NCI-H2081 (cell line): ENCODE measurements at places on chromosomes 6 and 20.
A peak's percentile ranks its signal among the peaks of the same experiment; 100 is the strongest.

GRCh38 chr20:21821358-21821757, 115.9 kb downstream of the PAX1 start:
- DNase-seq: no peak

DNA sequence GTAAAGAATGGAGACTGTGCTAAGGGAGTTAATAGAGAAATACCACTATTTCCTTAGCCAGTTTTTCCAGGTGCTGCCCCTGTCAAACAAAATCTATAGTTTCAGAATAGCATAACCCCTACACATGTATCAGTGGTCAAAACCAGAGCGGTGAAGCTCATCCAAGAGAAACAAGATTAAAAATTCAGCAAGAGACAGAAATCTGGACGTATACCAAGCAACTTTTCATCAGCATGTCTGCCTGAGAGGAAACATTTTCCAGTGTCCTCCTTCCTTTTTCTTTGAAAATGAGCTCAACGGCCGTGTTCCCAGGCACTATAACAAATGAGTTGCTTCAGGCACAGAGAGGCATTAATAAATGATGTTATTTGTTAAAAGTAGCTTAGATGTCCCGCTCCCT, 416.5 kb downstream of the BCKDHB start:
- DNase-seq: no peak

DNA sequence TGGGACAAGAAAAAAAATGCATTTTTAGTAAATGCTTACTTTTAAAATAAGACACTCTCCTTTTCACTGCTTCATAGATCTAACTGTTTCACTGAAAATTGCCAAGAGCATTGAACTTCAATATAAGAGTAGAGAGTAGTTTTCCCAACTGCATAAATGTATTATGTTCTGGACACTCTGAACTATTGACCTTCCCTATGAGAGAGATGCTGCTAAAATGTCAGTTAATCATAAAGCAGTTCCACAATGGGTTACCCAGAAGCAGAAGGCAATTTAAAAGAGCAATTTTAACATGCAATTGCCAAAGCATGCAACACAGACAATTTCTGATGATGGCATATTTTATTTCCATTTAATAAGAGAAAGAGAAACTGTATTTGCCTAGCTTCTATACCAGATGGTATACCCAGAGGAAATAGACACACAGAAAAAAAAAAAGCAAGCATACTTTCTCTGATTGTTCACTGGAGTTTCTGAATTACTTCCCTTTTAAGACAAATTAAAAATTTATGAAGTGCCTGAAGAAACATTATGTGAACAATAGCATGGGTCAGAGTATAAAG, 279.1 kb upstream of the THEMIS start:
- no peak for DNase-seq

- DNase-seq: peak; percentile 47
Observed at GRCh38 chr6:40586369-40587201, 579 bp downstream of the LRFN2 start.

GRCh38 chr20:11394145-11394833, 523.4 kb upstream of the BTBD3 start:
- no peak for DNase-seq

DNA sequence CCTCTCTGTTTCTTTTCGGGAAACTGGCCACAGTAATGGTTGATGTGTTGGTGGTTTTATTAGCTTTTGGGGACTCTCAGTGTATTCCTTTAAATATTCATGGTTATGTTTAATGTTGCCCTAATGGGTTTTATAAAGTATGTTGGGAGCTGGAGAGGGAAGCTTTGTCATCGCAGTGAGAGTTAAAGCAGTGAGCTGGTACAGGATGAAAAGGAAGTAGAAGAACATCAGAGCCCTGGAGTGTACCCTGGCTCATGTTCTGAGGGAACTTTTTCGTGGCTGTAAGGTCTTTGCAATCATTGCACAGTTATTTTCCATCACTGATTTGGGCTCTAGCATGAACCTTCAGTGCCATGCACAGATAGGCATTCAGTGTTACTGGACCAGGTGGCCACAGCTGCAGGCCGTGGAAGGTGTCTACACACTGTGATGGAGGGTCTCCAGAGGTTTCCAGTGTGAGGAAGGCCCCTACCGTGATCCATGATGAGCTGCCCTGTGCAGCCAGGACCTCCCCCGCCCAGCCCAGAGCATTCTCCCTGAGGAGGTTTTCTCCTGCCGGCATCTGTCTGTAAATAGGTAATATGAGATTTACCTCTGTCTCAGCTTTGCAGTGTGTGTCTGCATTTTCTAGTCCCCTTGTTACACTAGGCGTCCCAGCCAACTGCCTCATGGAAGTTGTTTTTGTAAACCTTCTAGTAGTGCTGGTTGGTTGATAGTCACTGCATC, 22.4 kb upstream of the TMEM217 start:
- no peak for DNase-seq

- no peak for DNase-seq
Observed at GRCh38 chr20:48448666-48449600, 378.9 kb downstream of the PREX1 start.

DNA sequence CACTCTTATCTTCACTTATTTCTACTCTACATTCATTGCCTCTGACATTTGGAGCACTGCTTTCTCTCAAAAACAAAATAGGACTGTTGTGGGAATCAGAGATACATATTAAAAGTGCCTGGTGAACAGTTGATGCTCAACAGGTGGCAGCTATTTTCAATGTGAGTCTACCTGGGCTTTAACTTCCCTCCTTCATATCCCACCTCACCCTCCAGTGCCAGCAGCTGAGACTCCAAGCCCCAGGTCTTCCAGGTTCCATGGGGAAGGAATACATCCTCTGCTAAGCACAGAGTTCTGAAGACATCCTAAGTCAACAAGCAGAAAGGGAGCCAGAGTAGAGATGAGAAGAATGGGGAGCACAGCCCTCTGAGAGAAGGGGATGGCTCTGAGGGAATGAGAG, 7.0 kb upstream of the FOXP4 start:
- DNase-seq: no peak

DNA sequence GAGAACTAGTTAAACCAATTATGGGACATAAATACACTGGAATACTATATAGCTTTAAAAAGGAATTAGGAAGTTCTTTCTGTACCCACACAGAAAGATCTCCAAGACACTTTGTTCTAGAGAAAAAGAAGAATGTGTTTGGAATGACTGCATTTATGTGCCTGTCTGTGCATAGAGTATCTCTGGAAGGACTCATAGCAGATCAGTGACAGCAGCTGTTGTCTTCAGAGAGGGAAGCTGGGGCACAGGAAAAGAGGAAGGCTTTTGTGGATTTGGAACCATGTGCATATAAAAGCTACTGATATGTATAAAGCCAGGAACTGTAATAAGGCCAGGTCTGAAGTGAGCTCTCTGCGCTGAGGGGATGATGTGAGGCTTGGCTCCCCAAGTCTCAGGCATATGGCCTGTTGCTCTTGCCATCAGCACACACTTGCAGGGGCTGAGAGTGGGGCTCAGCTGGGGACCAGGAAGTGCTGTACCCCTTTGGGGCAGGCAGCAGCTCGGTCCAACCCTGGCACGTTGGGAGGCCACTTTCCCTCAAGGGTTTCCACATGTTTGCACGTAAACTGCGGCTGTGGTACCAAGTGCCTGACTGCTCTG, 31.8 kb upstream of the CCDC167 start:
- DNase-seq: no peak

DNA sequence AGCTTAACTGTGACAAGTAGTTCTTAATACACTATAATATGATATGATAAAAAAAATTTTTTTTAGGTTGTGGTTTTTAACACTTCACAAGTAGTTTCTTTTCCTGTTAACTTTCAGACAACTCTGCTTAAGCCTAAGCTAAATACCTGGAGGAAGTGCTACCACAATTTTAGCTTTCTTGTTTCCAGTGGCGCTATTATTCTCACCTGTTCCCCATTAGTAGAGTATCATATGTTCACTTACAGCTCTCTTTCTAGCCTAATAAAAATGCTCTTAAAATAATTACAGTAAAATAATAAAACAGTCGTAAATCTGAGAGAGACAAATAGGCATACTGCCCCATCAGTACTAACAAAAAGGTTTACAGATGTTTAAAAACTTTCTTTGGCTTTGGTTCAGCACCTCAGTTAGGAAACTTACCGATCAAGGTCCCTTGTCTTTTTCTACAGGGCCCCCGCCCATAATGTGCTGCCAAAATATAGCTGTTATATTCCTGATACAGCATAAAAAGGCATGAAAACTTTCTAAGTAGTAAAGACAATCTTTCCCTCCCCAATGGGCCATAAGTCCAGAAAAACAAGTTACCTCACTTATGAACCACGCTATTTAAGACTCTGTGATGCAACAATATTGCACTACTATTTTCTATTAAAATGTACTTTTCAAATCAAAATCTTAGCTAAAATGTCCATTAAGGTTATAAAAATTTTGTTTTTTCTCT, 57.9 kb downstream of the SESN1 start:
- DNase-seq: no peak

GRCh38 chr20:44073011-44073674, 113.8 kb downstream of the JPH2 start:
- no peak for DNase-seq

DNA sequence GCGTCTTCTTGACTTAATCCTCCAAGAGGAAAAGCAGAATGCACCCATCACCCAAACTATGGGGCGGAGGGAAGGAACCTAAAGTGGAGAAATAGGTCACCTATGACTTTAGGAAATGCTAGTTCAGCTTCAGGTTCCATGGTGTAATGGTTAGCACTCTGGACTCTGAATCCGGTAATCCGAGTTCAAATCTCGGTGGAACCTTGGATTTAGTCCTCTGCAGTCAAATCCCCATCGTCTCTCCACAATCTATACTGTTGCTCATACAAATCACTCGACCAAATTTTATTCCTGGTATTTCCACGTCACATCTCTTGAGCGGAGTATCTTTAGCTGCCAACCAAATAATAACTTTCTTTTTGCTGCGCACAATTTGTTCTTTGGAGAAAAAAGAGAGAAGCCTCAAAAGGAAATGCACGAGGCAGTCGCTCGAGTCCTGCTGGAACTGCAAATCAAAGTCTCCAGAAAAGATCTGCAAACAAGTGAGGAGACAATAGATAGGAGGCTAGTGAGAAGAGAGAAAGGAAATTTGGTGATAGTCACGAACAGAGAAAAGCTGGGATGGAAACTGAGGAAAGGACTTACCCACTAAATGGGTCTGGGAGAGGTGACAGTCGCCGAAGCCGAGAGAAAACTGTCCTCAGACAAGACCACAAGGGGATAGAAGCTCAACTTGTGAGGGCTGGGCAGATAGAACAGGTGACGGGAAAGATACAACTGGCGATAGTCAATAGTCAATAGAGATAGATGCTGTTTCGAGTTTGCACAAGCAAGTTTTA, 16.6 kb downstream of the POM121L2 start:
- no peak for DNase-seq

- no peak for DNase-seq
Observed at GRCh38 chr6:142605922-142606485, 304.2 kb downstream of the ADGRG6 start.

DNA sequence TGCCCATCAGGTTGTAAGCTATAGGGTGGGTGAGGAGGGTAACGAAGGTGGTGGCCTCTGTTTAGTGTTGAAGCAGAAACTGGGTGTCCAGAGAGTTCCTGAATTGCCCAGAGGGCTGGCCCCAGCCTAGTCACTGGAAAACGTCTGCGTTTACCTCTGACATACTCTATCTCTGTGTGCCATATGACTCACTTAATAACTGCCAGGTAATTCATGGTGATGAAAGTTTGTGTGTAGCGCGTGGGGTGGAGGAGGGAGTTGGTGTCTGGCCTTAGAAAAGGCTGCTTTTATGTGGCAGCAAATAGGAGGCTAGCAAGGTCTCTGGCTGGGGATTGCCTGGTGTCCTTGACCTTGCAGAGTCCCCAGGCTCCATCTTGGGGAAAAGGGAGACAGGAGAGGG, 47.3 kb downstream of the SLC35D3 start:
- no peak for DNase-seq
